ENCODE measurements at places on chromosomes 12 and 14.

GRCh38 chr12:57630891-57631433, 2.0 kb downstream of the B4GALNT1 start:
- no peak for DNase-seq

DNA sequence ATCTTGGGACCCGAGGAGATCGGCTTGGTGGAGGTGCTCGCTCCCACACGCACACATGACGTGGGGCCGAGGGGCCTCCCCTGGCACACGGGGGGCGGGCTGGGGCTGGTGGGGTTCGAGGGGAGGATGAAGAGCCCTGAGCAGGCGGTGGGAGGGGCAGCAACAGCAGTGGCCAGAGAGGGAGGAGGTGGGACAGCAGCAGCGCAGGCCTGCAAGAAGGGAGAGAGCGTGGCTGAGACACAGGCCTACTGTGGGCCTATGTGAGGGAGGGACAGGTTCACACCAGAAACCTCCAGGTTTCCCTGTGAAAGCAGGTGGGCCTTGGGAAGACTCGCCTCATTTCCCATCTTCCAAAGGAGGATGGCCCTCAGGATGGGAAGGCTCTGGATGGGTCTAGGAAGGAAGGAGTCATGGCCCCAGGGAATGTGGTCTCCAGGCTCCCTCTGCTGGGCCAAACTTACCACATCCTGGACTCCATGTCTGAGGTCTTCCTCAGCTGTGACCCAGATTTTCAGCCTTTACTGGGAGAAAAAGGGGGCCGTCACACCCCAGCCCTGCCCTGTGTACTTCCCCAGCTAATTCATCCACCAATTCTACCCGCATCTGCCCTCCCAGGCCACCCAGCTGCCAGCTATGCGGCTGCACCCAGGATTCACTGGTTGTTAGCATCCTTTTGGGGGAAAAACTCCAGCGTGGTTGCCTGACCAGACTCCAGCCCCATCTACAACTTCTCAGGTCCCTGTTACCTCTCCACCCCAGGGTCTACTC, 2.8 kb downstream of the PIANP start:
- no peak for DNase-seq

DNA sequence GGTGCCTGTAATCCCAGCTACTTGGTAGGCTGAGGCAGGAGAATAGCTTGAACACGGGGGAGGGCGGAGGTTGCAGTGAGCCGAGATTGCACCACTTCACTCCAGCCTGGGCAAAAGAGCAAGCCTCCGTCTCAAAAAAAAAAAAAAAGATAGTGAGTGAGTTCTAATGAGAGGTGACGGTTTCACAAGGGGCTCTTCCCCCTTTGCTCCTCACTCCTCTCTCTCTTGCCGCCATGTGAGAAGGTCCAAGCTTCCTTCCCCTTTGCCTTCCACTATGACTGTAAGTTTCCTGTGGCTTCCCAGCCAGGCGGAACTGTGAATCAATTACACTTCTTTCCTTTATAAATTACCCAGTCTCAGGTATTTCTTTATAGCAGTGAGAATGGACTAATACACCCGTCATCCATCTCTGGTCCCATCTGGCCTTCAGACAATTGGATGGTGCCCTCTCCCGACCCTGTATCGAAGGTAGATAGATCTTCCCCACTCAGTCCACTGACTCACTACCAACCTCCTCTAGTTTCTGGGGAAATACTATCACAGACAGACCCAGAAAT, 27.0 kb upstream of the RCOR1 start:
- DNase-seq: no peak

- no peak for DNase-seq
Measured at GRCh38 chr12:2114071-2114470, 61.3 kb downstream of the CACNA1C start.

- DNase-seq: no peak
Measured at GRCh38 chr14:75147423-75148071, 20.7 kb upstream of the NEK9 start.

GRCh38 chr14:96247031-96247430, 9.0 kb upstream of the BDKRB1 start:
- DNase-seq: no peak

All from stimulated activated CD8-positive, alpha-beta memory T cell treated with anti-CD3 and anti-CD28 coated beads, Interleukin-2, amount 100 ng/mL, for 48 hours (primary cell).